ENCODE measurements at places on chromosomes 7 and 10.

DNA sequence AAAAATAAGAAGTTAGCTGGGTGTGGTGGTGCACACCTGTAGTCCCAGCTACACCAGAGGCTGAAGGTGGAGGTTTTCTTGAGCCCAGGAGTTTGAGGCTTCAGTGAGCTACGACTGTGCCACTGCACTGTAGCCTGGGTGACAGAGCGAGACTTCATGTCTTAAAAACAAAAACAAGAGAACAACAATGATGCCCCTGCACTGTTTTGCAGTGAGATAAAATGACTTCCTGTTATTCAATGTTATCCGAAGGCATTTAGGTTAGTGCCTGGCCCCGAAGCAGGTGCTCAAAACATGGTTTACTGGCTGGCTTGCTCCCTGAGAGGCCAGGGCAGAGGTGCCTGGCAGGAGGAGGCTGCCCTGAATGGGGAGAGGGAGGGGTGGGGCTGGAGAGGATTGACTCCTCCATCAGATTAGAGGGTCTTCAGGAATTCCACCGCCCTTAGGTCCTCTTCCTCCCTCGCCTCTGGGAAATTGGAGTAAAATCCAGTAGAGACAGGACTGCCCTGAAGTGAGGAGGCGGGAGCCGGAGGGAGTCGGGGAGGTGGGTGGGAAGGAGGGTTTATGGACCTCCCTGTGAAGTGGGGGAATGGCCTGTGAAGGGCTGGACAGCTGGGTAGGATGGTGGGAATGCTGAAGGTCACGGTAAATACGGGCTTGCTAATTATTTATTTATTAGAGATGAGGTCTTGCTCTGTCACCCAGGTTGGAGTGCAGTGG lies 6.8 kb upstream of the CLDN4 start:
- DNase-seq, result no peak

- no peak for DNase-seq
Measured at GRCh38 chr7:95569720-95570119, 26.6 kb downstream of the PDK4 start.

DNA sequence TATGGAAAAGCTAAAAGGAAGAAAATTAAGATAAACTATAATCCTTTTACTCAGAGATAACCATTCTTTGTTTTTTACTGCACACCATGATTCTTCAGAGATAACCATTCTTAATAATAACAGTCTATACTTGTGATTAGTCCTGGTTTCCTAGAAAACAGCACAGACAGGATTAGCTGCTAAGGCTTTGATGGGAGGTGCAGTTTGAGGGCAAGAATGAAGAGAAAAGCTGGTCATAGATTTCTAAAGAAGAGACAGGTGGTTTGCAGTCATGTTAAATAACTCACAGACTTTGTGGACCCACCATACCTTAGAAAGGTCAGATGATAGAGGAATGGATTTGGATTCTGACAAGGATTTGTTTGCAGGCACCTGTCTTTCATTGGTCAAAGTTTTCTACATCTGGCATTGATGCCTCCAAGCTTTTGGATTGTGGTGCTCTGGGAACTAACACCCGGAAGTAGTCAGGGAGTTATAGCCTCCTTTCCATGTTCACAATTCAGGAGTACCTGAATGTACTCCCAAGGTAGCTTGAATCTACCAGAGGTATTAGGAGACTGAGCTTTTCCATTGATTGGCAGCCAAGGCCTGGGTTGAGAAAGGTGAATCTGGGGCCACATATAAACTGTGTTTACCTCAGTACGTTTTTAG lies 3.7 kb downstream of the SMC3 start:
- DNase-seq, result no peak

DNA sequence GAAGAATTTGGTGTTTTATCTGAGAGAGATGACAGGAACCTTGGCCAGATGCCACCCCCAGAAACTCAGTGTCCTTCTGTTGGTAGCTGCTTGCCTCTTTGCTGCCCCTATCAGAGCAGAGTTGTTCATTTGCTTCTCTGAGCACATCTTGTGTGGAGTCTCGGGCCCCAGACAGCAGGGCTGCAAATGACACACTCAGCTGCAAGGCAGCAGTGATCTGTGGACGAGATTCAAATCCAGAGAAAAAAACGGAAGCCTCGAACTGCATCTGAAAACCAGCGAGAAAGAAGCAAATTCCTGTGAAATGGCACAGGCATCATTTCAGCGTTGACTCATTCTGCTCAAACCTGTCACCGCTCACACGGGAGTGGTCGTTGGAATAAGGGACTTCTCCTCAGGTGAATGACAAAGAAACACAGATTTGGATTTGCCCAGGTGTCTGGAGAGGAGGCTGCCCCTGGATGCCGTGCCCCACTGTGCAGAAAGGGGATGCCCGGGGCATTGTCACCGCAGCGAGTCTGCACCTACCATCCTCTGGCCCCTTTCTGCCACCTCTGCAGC lies 144.7 kb downstream of the PFKFB3 start:
- no peak for DNase-seq

GRCh38 chr10:128258421-128258976 lies 132.3 kb upstream of the MKI67 start:
- DNase-seq, result no peak

DNA sequence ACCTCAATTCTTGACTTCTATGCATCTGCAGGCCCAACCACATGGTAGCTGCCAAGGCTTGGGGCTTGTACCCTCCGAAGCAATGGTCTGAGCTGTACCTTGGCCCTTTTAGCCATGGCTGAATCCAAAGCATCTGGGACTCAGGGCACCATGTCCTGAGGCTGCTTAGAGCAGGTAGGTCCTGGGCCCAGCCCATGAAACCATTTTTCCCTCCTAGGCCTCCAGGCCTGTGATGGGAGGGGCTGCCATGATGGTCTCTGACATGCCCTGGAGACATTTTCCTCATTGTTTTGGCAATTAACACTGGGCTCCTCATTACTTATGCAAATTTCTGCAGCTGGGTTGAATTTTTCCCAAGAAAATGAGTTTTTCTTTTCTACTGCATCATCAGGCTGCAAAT lies 417.8 kb upstream of the LRRN3 start:
- no peak for DNase-seq

GRCh38 chr7:104497379-104497967 lies 169.1 kb downstream of the LHFPL3 start:
- no peak for DNase-seq

DNA sequence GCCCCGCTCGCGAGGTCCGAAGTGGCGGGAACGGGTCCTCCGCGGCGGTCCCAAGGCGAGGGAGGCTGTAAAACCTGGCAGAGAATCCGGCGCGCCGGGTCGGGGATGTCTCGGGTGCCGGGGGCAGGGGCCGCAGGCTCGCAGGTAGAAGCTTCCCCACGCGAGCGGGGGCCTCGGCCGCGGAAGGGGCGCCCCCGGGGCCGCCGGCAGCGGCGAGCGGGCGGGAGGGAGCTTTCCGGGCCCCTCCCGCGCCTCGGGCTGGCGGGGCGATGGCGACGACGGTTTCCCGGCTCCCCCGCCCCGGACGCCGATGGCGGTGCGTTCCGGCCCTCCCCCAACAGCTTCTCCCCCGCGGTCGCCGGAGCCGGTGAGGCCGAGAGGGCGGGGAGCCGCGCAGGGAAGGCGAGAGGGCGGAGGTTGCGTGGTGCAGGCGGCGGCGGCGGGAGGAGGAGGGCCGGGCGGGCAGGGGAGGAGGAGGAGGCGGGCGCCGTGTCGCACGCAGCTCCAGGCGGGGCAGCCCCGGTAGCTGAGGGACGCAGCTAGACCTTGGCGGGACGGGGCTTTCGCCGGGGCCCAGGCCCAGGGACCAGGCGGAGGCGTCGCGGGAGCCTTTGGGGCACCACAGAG lies at the start of gene CUL1:
Gene CUL1, plus strand, starts transcription at position 507 of the 627 bp plus-strand sequence. CDS start 31,220 bp downstream, outside the sequence.
- peak; percentile 94 for DNase-seq

DNA sequence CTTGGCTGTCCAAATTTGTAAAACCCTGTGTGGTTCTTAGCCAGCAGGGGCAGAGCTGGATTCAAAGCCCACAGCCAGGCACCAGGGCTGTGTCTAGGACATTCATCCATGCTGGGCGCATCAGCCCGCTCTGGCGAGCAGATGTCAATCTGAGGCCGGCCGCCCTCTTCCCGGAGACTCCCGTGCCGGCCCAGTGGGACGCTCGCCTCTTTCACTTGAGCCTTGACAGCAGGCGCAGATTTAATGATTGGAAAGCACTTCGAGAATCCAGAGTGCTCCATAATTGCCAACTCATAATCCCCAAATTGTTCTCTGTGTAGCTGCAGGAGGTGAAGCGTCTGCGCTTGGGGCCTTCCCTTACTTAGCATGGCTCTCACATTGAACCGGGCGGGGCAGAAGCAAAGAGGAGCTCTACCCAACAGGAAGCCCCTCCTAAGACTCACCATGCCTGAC lies 36.7 kb downstream of the SLIT1 start:
- no peak for DNase-seq

DNA sequence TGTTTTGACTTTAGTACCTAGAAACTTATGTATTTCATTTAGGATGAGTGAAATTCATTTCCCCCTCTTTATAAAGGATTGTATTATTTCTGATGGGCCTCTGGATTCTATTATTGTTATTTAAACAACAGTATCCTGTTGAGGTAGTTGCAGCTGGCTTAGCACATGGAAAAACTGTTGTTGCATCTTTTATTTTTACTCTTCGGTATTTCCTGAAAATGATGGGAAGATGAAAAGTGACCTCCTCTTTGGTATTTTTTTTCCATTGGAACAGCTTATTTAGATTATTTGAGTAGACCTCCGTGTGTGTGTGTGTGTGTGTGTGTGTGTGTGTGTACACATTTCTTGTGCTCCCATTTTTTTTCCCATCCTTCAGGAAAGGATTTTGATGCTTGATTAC lies 129.8 kb downstream of the PRKG1 start:
- no peak for DNase-seq

DNA sequence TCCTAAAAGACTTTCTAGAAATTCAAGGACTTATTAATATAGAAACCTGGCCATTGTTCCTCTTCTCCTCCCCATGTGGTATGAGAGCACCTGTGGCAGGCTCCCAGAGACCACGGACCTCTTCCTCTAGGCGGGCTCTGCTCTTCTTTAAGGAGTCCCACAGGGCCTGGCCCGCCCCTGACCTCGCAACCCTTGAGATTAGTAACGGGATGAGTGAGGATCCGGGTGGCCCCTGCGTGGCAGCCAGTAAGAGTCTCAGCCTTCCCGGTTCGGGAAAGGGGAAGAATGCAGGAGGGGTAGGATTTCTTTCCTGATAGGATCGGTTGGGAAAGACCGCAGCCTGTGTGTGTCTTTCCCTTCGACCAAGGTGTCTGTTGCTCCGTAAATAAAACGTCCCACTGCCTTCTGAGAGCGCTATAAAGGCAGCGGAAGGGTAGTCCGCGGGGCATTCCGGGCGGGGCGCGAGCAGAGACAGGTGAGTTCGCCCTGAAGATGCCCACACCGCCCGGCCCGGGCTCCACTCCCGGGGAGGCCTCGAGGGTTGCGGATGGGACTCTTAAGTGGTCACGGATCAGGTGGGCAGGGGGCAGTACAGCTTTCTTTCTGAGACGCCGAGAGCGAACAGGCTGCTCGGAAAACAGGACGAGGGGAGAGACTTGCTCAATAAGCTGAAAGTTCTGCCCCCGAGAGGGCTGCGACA lies at the start of gene SLC26A4:
Gene SLC26A4, plus strand, starts transcription at position 448 of the 700 bp plus-strand sequence. CDS start 814 bp downstream, outside the sequence.
- DNase-seq, result no peak

GRCh38 chr10:104802941-104803340 lies 161.9 kb downstream of the SORCS3 start:
- no peak for DNase-seq

DNA sequence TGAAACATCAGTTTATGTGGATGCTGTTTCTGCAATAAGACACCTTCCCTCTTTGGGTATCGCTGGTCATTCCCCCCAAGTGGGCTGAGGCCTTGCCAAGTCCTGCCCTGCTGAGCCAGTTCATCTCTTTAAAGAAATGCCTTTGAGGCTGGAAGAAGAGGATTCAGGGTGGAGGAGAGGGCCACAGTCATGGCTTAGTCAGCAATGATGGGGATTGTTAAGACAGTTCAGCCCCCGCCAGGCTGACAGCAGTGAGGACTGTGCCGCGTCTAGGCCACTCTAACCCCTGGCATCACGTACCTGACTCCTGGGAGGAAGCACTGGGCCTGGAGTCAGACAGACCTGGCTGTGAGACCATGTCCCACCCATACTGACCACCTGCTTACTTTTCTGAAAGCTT lies 48.3 kb downstream of the PNLIPRP2 start:
- DNase-seq, result no peak

GRCh38 chr7:73353243-73353642 lies 25.3 kb downstream of the FKBP6 start:
- no peak for DNase-seq

Data from right lobe of liver (tissue), 6 donors.